ENCODE measurements at places on chromosomes 11 and 22. TPM values are rescaled to one million over a fixed set of nuclear protein-coding genes. Genes with fewer than 3 reads are reported as not detected.

- DNase-seq, result no peak
These were observed 47.8 kb downstream of the C2CD3 start for GRCh38 chr11:74123008-74123448.

- DNase-seq, result no peak
These were observed 24.3 kb downstream of the FAM83F start for GRCh38 chr22:40019100-40019499.

- DNase-seq, result no peak
These were observed 69.7 kb downstream of the TENM4 start for GRCh38 chr11:79371152-79371551.

DNA sequence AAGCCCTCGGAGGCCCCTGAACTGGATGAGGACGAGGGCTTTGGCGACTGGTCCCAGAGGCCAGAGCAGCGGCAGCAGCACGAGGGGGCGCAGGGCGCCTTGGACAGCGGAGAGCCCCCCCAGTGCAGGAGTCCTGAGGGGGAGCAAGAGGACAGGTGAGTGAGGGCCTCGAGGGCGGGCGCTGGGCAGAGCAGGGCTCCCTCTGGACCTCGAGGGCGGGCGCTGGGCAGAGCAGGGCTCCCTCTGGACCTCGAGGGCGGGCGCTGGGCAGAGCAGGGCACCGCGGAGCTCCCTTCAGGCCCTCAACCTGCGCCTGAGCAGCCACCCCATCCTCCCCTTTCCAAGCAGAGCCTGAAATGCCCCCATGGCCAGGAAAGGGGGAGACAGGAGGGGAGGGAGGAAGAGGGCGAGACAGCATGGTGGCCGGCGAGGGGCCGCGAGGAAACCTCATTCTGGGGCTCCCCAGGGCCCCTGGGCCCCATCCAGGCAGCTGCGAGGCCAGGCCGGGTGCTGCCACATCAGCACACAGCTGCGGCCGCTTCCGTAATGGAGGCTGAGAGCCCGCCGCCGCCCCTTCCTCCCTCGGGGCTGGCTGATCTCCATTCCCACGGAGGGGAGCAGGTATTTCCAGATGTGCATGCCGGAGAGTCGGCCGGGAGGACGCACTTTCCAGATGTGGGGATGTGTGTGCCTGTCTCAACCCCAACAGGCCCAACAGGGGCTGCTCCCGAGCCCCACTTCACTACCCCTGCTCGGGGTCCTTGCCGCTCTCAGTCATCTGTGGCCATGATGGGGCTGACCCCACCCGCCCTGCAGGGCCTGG lies 10.0 kb downstream of the PRR33 start:
- DNase-seq, result peak; percentile 68

GRCh38 chr22:21445437-21446127 lies 21.6 kb upstream of the TMEM191C start:
- DNase-seq, result no peak

- no peak for DNase-seq
These were observed 37.6 kb downstream of the ZNRF3 start for GRCh38 chr22:28920757-28921584.

LGALS1 gene
- 107 TPM for total RNA-seq

- DNase-seq, result no peak
These were observed 98.1 kb downstream of the GAB2 start for GRCh38 chr11:78319453-78319955.

GRCh38 chr11:61480994-61481335 lies 27.6 kb upstream of the LRRC10B start:
- no peak for DNase-seq

GRCh38 chr22:47575291-47575690 lies 812.8 kb downstream of the TBC1D22A start:
- DNase-seq, result no peak

TOP3B gene
- total RNA-seq, result 105 TPM

DNA sequence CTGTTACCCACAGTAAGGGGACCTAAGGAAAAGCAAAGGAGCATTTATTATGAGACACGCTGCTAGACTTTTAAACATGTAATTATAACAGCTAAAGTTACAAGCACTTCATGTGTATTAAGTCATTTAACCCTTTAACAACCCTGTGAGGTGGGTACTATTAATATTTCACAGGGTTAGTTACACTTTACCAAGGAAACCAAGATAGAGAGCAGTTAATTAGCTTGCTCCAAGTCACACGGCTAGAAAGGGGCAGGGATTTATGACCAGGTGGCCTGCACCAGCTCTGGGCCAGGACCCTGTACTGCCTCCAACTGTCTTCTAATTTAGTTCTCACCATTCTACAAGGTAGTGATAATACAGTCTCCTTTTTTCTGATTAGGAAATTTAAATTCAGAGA lies 74.9 kb downstream of the RPL27A start:
- DNase-seq, result no peak

- no peak for DNase-seq
These were observed 8.6 kb downstream of the IGHMBP2 start for GRCh38 chr11:68912254-68912653.

- DNase-seq, result no peak
These were observed 259.5 kb upstream of the POU2AF2 start for GRCh38 chr11:110986016-110986415.

PDGFD gene
- 1.0 TPM for total RNA-seq

UPK3A gene
- not detected for total RNA-seq

- peak; percentile 80 for DNase-seq
These were observed at the start of gene NCR3LG1 for GRCh38 chr11:17351510-17352176. TSS of gene NCR3LG1 (plus strand) at chr11:17351800. CDS start at chr11:17351970, 170 bp downstream.

- peak; percentile 36 for DNase-seq
These were observed 11.7 kb upstream of the SORL1-AS1 start for GRCh38 chr11:121464352-121464946.

F2 gene
- total RNA-seq, result not detected

PDE2A gene
- 2.9 TPM for total RNA-seq

TMA7B gene
- total RNA-seq, result 1.4 TPM

GRCh38 chr22:49760630-49761571 lies 66.8 kb downstream of the BRD1 start:
- no peak for DNase-seq

GRCh38 chr22:49899530-49899929 lies 18.7 kb downstream of the ALG12 start:
- no peak for DNase-seq

DNA sequence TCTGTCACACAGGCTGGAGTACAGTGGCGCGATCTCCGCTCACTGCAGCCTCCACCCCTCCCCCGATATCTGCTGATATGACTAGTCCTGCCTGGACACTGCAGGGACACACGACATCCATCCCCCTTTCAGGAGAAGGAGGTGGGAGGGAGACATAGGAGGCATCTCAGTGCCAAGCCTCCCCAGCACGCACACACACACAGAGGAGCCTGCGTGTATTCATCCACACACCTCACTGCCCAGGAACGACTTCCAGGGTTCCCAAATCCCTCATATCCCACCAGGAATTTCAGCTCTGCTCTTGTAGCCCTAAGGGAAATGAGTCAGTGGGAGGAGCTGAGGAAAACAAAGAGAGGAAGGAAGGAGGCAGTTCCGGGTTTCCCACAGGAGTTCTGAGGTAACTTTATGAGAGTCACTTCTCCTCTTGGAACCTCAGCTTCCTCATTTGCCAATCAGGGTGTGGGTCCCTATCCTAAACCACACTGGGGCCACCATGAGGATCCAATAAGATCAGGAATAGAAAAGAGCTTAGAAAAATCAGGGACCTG lies 37.2 kb upstream of the ACER3 start:
- DNase-seq, result no peak

- no peak for DNase-seq
These were observed 121.2 kb upstream of the VPREB1 start for GRCh38 chr22:22123118-22123959.

- DNase-seq, result no peak
These were observed 17.7 kb upstream of the PAFAH1B2 start for GRCh38 chr11:117126223-117126965.

GRCh38 chr11:2928605-2929530 lies at the start of gene PHLDA2:
TSS of gene PHLDA2 (minus strand) at chr11:2929420. CDS start at chr11:2929364, 56 bp downstream.
- peak; percentile 58 for DNase-seq

- no peak for DNase-seq
These were observed 91.3 kb downstream of the LRRC32 start for GRCh38 chr11:76579056-76579751.

DNA sequence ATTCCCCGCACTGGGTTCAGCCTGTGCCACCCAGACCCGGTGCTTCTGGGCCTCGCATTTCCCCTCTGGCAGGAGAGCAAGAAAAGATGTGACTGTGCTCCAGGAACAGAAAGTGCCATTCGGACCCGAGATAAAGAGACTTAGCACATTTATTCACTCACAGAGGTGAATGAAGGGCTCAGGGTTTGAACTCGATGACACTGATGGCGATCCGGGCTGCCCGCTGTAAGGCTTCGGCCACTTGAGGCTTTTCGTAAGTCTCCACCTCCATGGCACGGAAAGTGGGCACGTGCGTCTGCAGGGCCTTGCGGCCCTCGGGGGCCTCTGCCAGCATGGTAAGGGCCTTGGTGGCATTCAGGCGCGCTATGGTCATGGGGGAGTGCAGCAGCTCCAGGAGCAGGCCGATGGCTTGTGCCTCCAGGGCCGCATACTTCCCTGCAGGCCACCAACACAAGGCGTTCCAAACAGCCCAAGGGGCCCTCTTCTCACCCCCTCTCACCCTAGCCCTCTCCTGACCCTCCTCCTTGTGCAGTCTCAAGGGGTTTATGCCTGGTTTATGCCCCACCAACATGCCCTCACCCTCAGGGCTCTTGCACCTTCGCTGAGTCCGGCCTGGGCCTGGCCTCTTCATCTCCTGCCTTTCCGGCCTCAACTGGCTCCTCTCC lies 10.9 kb upstream of the GNAZ start:
- no peak for DNase-seq

- peak; percentile 64 for DNase-seq
These were observed 2.5 kb upstream of the CENPM start for GRCh38 chr22:41949297-41949965.

GRCh38 chr22:36337365-36338130 lies 50.2 kb downstream of the MYH9 start:
- no peak for DNase-seq

KRTAP5-9 gene
- total RNA-seq, result 0.34 TPM

GRCh38 chr11:36532941-36533601 lies 23.0 kb upstream of the TRAF6 start:
- DNase-seq, result no peak

SCGB1C1 gene
- total RNA-seq, result not detected

DNA sequence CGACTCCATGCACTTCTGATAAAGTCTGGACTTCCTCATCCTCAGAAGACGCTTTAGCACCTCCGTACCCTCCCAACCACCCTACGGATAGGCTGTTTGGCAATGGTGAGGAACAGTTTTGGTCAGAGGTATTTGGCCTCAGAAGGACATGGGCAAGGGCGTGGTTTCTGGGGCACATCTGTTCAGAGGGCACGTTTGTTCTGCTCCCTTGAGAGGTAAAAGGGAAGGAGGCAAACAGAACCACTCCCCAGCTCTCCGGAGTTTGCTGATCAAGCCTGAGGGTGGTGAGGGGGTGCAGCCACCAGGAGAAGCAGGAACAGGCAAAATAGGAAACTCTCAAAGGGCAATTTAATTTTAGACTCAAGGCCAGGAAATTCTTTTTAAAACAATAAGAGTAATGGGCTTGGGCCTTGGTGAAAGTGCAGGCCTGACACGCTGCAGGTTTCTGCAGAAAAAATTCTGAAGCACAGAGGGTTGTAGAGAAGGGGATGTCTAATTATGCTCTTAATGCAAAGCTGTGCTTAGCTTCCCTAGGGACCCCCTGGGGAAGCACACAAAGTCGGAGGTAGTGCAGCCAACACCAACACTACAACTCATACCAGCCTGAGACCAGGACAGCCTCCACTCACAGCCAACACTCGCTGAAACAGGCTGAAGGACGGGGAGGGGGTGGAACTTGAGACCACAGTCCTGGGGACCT lies 23.3 kb downstream of the ETS1 start:
- peak; percentile 69 for DNase-seq

HBB gene
- 385 TPM for total RNA-seq

GRCh38 chr11:82837650-82838049 lies 62.6 kb downstream of the PRCP start:
- no peak for DNase-seq

NNMT gene
- total RNA-seq, result not detected

DNA sequence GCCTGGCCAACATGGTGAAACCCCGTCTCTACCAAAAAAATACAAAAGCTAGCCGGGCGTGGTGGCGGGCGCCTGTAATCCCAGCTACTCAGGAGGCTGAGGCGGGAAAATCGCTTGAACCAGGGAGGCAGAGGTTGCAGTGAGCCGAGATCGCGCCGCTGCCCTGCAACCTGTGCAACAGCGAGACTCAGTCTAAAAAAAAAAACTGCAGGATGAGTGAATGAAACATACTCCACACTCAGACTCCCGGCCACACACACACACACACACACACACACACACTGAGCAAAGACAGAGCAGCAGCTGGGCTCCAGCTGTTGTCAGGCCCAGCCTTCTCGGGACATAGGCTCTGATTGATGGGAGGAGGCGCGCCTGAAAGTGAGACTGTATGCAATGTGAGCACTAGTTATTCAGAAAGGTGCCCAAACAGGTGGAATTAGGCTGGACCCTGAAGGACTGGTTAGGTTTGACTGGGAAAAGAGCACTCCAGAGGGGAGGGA lies 1.5 kb upstream of the PLEKHA7 start:
- no peak for DNase-seq

PANX2 gene
- total RNA-seq, result 0.59 TPM

- peak; percentile 3 for DNase-seq
These were observed at the start of gene RAB38 for GRCh38 chr11:88174709-88175568. TSS of gene RAB38 (minus strand) at chr11:88175443. CDS start at chr11:88175384, 59 bp downstream.
